Activated T-cell treated with anti-CD3 and anti-CD28 coated beads for 1 hour (primary cell): ENCODE measurements at places on chromosomes 7 and 10.

GRCh38 chr7:151381098-151381347, 28.8 kb downstream of the WDR86 start:
- DNase-seq = no peak

DNA sequence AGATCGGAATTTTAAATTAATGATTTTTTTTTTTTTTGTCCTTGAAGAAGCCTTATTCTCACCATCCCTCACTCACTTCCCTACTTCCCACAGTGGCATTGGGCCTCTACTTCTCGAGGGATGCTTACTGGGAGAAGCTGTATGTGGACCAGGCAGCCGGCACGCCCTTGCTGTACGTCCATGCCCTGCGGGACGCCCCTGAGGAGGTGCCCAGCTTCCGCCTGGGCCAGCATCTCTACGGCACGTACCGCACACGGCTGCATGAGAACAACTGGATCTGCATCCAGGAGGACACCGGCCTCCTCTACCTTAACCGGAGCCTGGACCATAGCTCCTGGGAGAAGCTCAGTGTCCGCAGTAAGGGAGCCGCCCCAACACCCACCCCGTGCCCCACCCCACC, 23.5 kb downstream of the RET start:
- DNase-seq = no peak

DNA sequence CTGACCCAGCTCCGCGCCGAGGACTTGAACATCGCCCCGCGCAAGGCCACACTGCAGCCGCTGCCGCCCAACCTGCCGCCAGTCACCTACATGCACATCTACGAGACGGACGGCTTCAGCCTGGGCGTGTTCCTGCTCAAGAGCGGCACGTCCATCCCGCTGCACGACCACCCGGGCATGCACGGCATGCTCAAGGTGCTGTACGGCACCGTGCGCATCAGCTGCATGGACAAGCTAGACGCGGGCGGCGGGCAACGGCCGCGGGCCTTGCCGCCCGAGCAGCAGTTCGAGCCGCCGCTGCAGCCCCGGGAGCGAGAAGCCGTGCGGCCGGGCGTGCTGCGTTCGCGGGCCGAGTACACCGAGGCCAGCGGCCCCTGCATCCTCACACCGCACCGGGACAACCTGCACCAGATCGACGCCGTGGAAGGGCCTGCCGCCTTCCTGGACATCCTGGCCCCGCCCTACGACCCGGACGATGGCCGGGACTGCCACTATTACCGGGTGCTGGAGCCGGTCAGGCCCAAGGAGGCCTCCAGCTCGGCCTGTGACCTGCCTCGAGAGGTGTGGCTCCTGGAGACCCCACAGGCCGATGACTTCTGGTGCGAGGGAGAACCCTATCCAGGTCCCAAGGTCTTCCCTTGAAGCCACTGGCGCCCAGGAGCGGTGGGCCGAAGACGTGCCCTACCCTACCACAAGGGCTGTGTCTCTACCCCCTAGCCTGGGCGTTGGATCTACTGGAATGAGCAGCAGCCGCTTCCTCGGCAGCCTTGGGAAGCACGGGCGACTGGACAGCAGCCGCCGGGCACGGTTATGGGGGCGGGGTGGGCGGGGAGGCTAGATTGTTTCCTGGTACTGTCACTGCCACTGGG, 945 bp downstream of the ADO start:
- DNase-seq = no peak

GRCh38 chr7:16739863-16740622, 13.5 kb upstream of the TSPAN13 start:
- no peak for DNase-seq

DNA sequence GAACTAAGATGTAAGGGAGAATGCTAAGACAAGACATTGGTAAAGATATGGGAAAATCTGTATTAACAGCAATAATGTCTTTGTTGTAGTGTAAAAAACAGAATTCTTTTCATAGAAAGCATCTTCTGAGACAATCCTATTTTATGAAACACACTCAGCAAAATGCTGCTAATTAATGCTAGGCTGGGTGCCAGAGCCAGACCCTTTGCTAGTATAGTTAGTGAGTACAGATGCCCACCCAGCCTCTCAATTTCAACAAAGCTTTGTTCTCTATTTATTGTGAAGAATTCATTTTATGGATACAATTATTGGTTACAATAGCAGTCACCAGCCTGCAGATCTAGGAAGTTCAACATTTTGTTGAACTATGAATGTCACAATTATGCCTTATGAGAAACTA, 131.0 kb downstream of the SEM1 start:
- no peak for DNase-seq

DNA sequence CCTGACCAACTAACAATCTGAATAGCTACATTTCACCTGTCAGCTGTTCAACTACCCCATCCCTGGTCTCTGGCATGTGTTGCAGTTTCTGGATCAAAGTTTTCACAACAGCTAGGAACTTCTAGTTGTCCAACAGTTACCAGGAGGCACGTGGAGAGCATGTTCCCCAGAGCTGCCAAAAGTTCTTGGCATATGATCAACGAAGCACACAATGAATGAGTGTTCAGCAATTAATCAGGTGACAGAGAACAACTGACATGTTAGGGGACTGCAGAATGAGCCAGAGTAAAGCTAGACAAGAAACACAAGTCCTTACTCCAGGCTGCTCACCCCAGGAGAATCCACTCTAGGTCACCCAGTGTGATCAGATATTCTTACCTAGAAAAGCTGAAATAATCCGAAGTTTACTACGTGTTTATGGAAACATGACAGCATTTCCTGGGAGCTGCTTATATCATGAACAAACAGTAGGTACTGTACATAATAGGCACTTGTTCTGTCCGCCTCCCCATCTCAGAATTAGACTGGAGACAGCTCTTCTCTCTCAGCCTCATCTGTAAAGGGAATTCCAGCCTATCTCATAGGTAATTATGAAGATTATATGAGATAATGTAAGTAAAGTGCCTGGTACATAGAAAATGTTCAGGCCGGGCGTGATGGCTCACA, 50.6 kb downstream of the ZNF438 start:
- DNase-seq = no peak

DNA sequence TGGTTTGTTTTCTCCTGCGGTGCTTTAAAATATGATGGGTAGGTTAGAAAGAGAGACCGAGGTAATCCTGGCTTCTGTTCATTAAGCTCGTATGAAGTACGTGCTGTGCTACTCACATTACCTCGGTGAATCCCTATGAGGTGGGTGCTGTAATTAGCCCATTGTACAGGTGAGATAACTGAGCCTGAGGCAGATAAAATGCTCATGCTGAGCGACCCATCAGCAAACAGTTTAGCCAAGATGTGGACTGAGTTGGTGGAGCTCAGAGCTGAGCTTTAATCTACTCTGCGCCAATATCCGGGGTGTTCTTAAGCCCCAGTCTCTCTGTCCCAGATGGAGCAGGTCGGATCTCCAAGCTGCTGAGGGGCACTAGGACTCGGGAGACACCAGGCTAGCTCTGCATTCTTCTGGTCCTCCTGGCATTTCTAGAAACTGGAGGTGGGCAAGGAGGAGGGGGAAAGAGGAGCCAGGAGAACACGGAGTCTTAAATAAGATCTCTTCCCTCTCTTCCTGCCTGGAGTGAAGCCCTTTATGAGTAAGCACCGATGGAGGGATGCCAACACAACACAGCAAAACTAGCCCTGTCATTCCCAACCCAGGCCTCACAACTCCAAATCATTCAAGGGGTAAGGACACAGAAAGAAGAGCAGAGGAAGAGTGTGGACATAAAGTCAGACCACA, 458.5 kb downstream of the KCNMA1 start:
- no peak for DNase-seq

DNA sequence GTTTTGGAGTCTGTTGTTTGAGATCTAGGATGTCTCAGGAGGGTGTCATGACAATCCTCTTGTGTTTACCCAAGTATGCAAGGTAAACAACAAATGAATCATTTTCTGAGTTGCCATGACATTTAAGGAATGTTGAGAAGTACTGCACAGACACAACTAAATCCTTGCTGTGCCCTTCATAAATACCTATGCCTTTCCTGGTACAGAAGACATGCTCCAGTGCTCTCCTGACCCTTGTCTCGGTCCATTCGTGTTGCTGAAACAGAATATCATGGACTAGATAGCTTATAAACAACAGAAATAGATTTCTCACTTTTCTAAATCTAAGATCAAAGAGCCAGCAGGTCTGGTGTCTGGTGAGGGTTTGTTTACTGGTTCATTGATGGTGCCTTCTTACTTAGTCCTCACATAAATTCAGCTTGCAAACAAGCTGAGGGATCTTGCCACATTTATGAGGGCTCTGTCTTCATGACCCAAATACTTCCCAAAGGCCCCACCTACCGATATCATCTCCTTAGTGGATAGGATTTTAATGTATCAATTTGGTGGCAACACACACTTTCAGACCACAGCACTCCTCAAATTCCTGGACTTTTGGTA, 341.8 kb upstream of the SEMA3A start:
- no peak for DNase-seq

DNA sequence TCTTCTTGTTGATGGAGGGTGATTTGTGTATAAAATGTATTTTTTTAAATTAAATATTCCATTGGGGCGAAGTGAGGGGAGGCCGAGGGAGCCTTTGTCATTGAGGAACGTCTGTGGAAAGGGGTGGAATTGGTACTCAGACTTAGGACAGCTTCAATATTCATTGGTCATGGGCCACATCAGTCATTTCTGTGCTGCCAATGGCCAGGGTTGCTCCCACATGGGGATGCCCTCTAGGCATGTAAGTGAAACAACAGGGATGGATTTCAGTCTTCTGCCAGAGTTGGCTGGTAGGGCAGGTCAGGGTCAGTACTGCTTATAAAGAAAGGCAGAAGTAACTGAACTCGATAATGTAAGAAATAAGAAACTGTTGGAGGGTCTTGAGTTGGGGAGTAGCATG, 47.2 kb downstream of the NEURL1 start:
- DNase-seq = no peak

GRCh38 chr10:127047878-127048238, 142.6 kb downstream of the DOCK1 start:
- no peak for DNase-seq

- no peak for DNase-seq
These were observed 6.8 kb upstream of the CSTF2T start for GRCh38 chr10:51706225-51706624.

DNA sequence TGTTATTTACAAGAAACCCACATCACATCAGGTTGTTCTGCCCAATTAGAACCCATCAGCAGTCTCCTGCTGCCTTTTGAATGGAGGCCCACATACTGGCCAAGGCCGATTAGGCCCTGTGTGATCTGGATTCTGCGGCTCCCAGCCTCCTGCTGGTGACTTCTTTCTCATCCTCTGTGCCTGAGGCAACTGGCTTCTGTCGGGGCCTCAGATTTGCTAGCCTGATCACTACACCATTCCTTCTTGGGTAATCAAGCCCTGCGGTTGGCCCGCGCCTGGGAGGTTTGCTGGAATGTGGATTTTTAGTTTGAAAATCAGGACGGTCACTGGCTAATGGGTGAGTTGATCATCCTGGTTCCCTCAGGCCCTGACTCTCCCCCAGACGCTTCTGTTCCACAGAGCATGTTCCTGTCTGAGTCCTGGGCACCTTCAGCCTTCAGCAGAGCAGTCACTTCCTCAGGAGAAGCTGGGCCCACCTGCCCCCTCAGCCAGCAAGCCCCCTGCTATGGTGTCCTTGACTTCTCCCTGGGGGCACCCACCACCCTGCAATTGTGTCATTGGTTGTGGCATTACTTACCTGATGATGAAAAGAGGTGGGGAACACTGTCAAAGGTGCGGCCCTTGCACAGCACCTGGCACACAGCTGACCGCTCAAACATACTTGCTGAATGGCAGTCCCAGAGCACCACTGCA, 207.6 kb downstream of the PHTF2 start:
- no peak for DNase-seq

- DNase-seq = no peak
These were observed 208.4 kb downstream of the DIP2C start for GRCh38 chr10:480928-481552.

DNA sequence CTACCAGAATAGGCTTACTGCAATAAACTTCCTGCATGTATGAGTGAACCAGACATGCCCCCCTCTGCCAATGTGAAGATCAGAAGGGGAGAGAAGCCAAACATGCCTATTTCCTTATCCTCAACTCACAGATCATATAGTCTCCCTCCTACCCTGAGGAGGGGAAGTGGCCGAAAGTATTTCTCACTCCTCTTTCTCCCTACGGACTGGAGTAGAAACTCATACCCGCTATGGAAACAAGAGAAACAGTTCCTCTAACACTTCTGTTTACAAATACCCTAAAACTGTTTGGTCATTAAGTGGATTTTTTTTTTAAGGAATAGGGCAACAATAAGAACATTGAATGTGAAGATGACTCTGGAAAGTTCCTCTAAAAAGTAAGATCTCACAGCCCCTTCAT, 31.4 kb downstream of the CCNJ start:
- DNase-seq = no peak

GRCh38 chr10:70634011-70634410, 31.5 kb upstream of the PRF1 start:
- DNase-seq = no peak

- no peak for DNase-seq
These were observed 63.9 kb upstream of the ECHDC3 start for GRCh38 chr10:11678074-11678793.

GRCh38 chr10:84704101-84704500, 375.7 kb downstream of the CCSER2 start:
- no peak for DNase-seq

GRCh38 chr10:11441151-11441535, 170.3 kb downstream of the USP6NL start:
- DNase-seq = no peak

DNA sequence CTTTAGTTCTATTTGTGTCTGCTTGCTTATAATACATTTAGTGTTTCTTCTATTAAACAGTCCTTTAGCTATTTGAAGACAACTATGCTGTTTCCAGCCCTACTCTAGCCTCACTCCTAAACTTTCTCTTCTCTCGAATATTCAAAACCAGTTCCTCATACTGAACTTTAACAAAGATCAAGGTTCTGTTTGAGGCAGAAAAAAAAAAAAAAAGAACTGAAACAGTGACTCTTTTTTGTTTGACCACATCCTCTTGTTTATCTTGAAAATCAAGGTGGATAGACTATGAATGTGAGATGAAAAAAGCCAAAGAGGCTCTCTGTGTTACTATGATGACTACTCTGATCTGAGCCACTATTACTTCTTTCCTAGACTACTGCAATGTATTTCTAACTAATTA, 154.3 kb downstream of the ZNF365 start:
- no peak for DNase-seq

DNA sequence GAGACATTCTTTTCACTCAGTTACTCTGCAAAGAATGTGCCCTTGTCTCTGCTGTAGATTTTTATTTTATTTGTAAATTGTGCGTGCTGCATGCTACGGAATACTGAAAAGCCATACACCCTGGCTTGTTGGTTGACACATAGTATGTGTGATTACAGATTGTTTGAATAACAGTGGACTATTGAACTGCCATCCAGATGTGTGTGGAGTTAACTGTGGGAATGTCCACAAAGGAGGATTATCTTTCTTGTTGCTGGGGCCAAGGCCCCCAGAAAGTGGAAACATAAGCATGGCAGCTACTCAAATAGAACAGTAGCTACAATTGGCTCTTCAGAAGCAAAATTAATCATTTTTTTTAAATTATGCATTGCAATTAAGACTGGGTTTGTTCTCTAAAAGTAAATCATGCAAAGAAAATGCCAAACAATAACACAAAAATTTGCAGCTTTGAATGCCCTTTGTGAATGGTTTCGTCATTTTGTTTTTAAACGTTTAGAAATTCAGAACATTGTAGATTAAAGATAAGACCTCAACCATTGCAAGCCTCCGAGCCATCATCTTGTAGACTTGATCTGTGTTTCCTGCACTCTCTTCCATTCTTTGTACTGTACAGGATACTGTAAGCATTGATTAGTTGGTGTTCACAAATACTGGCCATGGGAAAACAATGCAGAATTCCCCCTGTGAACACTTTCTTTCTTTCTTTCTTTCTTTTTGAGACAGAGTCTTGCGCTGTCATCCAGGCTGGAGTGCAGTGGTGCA, 210.3 kb upstream of the TCF7L2 start:
- no peak for DNase-seq

- DNase-seq = no peak
These were observed 14.3 kb upstream of the NOM1 start for GRCh38 chr7:156935250-156935649.
